ENCODE measurements at places on chromosomes 5 and 9.

GRCh38 chr5:169862391-169862811 lies 117.9 kb downstream of the INSYN2B start:
- DNase-seq: no peak

GRCh38 chr9:131524665-131525315 lies 6.3 kb downstream of the UCK1 start:
- DNase-seq: no peak

DNA sequence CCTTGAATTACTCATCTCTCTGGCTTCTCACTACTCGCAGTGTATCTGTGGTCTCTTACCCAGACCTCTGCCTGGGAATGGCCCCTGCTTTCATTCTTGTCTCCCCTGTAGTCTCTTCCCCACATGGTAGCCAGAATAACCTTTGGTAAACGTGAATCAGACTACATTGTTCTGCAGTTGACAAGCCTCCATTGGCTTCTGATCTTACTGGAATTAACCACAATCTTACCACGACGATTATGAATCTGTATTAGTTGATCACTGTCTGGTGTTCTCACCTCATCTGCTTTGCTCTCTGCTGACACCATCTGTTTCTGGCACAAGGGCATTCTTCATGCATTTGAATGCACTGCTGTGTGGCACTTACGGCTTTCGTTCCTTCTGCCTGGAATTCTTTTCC lies 781.2 kb downstream of the MTRR start:
- DNase-seq: no peak

DNA sequence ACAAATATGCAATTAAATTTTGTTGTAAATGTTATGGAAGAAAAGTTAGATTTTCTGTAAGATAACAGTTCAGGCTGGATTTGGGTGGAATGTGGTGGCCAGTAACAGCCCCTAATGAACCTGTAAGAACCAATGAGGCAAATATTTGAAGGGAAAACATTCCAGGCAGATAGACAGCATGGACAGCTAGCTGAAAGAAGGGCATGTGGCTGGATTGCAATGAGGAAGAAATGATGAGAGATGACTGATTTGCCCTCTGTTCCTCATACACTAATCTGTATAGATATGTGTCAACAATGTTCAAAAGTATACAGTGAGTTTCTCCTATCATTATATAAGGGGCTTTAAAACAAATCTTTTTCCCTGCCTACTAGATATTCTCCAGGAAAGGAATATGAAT lies 58.8 kb downstream of the MAN2A1 start:
- DNase-seq: no peak

DNA sequence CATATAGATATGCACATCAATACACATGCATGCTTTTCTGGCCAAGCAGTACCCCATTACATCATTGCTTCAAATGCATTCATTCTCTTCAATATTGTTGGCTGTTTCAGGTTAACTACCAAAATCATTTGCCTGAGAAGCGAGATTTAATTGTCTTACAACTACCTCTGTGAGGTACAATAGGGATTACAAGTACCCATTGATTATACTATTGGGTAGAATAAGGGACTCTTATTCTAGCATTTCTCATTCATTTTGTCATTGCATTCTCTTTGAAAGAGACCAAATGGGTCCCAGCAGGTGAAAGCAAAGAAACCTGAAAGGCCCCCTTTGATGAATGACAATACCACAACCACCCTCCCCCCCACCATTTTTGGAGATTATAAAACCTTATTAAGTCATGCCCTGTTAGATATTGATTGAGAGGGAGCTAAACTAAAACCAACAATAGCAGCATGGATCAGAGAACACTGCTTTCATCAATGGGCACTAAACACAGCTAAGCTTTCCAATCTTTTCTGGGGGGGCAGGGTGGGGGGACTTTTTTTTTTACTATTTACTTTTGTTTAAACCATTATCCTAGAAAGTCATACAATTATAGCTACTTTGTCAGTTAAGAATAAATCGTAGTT lies 375.0 kb upstream of the CCNH start:
- DNase-seq: no peak

DNA sequence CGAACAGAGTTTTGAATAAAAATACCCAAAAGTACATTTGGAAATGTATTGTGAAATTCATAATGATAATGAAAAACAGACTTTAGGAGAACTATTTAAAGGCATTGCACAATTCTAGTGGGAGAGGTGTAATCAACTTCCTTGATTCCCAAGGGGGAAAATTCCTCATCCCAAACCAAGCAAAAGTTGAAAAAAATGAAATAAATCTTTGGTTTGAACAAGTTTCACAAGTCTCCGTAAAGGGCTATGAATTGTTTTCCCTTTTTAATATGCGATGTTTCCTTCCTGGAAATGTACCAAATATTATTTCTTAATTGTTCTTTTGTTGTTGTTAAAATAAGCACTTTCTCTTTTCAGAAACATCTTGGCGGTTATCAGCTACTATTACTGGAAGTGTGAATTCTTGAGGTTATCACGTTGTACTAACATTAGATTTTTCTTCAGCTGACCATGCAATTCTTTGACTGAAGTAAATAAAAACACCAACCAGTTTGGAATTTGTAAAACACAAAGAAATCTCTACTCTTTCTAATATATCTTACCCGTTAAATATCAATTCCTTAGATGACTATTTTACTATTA lies 59.3 kb downstream of the SVEP1 start:
- no peak for DNase-seq

GRCh38 chr9:115189686-115190085 lies 71.7 kb upstream of the TNC start:
- DNase-seq: no peak

GRCh38 chr5:126975796-126976195 lies 54.6 kb downstream of the MARCHF3 start:
- DNase-seq: no peak

DNA sequence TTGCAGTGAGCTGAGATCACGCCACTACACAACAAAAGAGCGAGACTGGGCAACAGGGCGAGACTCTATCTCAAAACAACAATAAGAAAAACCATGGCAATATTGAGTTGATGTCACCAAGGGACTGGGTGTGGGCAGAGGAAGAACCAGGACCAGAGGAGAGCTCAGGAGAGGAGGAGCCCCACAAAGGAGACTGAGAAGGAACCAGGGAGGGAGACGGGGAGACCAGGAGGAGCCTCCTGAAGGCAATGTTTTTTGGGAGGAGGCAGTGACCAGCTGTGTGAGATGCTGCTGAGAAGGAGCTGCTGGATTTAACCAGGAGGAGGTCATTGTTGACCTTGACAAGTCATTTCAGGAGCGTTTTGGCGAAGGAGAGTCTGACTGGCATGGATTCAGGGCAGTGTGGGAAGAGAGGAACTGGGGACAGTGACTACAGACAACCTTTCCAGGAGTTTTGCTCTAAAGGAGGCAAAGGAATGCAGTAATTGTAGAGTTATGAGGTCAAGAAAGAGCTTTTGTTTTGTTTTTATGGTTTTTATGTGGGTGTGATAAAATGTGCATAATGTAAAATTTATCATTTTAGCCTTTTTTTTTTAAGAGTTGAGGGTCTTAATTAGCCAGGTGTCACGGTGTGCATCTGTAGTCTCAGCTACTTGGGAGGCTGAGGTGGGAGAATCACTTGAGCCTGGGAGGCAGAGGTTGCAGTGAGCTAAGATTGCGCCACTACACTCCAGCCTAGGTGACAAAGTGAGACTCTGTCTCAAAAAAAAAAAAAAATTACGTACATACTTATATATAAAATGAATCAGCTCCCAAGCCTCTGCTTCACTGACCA lies 17.9 kb downstream of the TRUB2 start:
- DNase-seq: no peak

- DNase-seq: no peak
These were observed 1100.1 kb upstream of the CDH10 start for GRCh38 chr5:25744908-25745307.

- DNase-seq: no peak
These were observed 45.6 kb downstream of the FOXI1 start for GRCh38 chr5:170151097-170151831.

GRCh38 chr9:113990975-113991471 lies 87.1 kb downstream of the AMBP start:
- DNase-seq: no peak

- peak; percentile 97 for DNase-seq
These were observed 489 bp upstream of the PANK3 start for GRCh38 chr5:168579488-168580226.

All from CD4-positive, alpha-beta T cell treated with Interleukin-6 for 4 hours (primary cell).